ENCODE measurements at places on chromosomes 7 and 10. TPM values are rescaled to one million over a fixed set of nuclear protein-coding genes. Genes with fewer than 3 reads are reported as not detected.

DNA sequence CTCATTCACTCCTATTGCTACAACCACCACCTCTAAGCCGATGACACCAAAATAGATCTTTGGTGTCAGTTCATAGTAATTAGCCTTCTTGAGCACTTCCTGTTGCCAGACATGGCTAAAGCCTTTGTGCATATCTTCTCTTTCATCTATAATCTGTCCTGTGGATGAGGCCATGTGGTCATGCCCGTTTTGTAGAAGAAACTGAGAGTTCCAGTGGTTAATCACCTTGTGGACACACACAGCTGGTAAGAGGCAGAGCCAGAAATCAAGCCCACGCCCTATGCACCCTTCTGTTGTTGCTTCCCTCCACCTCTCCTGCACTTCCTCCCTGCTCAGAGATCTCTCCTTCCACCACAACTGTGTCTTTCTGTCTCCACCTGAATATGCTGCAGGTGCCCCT lies 285.1 kb upstream of the PFKP start:
- no peaks in the 10 kb centered on the region for H3K27me3 ChIP-seq
- H3K4me1 ChIP-seq, result no peaks in the 10 kb centered on the region
- no peak overlapping the region for H3K4me3 ChIP-seq

DNA sequence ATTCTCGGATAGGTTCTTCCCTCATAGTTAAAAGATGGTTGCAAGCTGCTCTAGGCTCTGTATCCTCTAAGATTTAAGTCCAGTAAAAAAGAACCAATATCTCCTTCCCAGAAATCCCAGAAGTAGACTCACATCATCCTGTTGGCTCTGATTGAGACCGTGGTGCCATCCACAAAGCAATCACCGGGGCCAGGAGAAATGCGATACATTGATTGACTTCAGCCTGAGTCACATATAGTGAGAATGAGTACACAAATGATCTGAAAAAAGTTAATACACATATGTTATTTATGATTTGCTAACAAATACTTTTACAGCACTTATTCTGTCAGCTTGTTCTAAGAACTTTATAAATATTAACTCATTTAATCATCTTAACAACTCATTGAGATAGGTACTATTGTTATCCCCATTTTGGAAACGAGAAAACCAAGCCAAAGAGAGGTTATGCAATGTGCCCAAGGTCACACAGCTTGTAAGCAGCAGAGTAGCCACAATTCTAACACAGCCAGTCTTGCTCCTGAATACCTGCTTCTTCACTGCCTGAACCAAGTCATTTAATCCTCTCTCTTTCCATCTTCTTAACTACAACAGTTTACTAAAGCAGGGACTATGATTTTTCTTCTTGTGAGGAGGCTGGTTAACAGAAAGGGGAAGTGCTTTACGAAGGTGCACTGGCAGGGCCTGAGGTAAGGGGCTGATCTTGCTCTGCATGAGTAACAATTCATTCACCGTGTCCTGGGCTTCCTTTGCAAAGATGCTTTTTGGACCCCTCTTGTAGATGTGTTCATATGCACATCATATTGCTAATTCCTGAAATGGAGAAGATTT lies 177.0 kb downstream of the REEP3 start:
- no peaks in the 10 kb centered on the region for H3K36me3 ChIP-seq
- no peak overlapping the region for H3K27ac ChIP-seq
- no peaks in the 10 kb centered on the region for H3K27me3 ChIP-seq

SLIT1 gene
- 1.6 TPM for polyA plus RNA-seq

GRCh38 chr10:17375936-17376584 lies 78.3 kb downstream of the ST8SIA6 start:
- no peaks in the 10 kb centered on the region for H3K27me3 ChIP-seq
- no peaks in the 10 kb centered on the region for H3K36me3 ChIP-seq
- no peak overlapping the region for H3K27ac ChIP-seq
- no peaks in the 10 kb centered on the region for H3K4me1 ChIP-seq
- no peak for DNase-seq

FAM221A gene
- polyA plus RNA-seq, result 12.5 TPM

DNA sequence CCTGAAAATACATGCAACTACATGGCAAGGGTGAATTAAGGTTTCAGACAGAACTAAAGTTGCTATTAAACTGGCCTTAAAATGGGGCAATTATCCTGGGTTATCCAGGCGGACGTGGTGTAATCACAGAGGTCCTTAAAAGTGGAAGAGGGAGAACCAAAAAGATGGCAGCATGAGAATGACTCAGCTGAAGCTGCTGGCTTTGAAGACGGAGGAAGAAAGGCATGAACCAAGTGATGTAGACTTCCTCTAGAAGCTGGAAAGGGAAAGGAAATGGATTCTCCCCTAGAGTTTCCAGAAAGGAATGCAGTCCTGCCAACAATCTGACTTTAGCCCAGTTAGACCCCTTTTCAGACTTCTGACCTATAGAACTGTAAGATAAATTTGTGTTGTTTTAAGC lies 27.0 kb upstream of the UBN2 start:
- H3K27ac ChIP-seq, result no peak overlapping the region
- H3K27me3 ChIP-seq, result no peaks in the 10 kb centered on the region
- DNase-seq, result no peak
- H3K4me1 ChIP-seq, result no peaks in the 10 kb centered on the region
- H3K36me3 ChIP-seq, result no peaks in the 10 kb centered on the region

GPR146 gene
- polyA plus RNA-seq, result 4.0 TPM

DNA sequence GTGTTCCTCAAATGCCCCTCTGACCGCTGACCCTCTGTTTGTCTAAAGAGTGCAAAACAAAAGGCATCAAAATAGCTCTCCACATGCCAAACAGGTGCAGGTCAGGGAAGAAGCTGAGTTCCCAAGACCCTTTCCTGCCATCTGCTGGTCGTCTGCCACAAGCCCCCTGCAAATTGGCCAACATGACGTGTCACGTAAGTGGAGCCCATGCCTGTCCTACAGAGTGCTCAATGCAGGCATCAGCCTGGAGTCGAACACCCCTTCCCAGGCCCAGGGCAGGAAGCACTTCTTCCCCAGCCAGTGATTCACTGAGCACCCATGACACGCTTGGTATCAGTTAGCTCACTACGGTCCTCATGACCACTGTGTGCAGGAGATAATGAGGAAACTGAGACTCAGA lies 14.1 kb downstream of the TMEM72 start:
- no peaks in the 10 kb centered on the region for H3K36me3 ChIP-seq
- no peak overlapping the region for H3K4me3 ChIP-seq
- peaks cover 7% of the 10 kb centered on the region for H3K4me1 ChIP-seq
- no peak overlapping the region for H3K27ac ChIP-seq
- H3K27me3 ChIP-seq, result no peaks in the 10 kb centered on the region

- DNase-seq, result no peak
- H3K36me3 ChIP-seq, result no peaks in the 10 kb centered on the region
- H3K4me1 ChIP-seq, result no peaks in the 10 kb centered on the region
- no peaks in the 10 kb centered on the region for H3K27me3 ChIP-seq
These were observed 165.6 kb downstream of the COL28A1 start for GRCh38 chr7:7370076-7370475.

GRCh38 chr7:82805527-82805960 lies 357.1 kb downstream of the PCLO start:
- H3K4me3 ChIP-seq, result no peak overlapping the region
- H3K36me3 ChIP-seq, result no peaks in the 10 kb centered on the region
- no peaks in the 10 kb centered on the region for H3K4me1 ChIP-seq
- DNase-seq, result no peak

DNA sequence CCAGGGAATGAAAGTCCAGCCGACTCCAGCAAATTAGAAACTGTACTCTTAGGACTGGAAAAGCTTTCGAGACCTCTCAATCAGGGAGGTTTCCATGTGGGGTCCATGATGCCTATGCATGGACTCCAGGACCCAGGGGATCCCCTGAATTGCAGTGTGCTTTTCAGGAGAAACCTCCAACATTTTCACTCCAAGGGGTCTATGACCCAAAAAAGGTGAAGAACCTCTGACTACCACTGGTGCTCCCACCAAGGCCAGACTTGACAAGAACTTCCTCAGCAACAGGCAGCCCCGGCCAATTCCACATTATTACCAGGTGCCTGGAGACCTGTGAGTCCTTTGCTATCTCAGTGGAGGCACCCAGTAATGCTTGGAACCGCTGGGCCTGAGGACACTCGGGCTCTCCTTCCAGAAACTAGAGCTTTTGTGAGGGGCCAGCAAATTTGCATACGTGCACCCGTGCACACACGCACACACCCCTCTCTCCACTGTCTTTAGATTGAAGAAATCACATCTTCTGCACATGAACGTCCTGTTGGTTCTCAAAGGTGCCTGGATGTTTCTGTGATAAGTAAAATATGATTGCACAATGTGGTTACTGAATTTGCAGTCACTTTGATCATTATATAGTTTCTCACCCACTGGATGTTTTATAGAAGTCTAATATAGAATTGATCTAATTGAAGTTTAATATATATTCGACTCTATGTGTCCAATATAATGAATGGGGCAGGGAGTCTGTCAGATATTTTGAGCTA lies 54.7 kb downstream of the SYPL1 start:
- no peaks in the 10 kb centered on the region for H3K36me3 ChIP-seq
- no peak for DNase-seq
- no peaks in the 10 kb centered on the region for H3K4me1 ChIP-seq

DNA sequence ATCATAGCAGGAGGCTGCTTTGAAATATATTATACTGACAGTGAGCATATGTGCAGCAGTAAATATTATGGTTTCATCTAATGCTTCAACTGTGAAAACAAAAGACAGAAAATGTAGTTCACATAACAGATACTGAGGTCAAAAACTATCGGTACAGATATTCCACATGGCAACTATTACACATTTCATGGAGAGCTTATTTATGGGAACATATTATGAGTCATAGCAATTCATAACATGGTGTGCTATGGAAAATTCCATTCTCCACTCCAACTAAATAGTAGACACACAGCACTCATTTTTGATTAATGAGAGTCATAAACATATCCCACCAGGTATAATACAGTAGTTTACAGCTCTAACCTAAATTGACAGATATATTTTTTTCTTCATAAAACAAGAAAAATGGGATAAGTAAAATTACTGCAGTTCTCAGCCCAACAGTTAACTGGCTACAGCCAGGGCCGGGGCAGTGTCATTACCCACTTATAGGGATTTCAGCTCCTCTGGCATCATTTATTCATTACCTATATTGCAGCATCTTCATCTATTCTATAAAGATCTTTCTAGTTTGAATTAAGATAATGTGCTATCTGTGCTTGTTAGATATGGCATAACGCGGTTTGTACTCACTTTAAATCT lies 475.6 kb upstream of the KLF6 start:
- H3K36me3 ChIP-seq, result no peaks in the 10 kb centered on the region
- H3K4me3 ChIP-seq, result no peak overlapping the region
- H3K27ac ChIP-seq, result no peak overlapping the region
- DNase-seq, result no peak
- H3K27me3 ChIP-seq, result no peaks in the 10 kb centered on the region

- H3K27ac ChIP-seq, result no peak overlapping the region
- H3K4me3 ChIP-seq, result no peak overlapping the region
- no peaks in the 10 kb centered on the region for H3K27me3 ChIP-seq
- H3K36me3 ChIP-seq, result no peaks in the 10 kb centered on the region
- no peak for DNase-seq
These were observed 66.2 kb upstream of the NME8 start for GRCh38 chr7:37782166-37782565.

IKZF1 gene
- 4.5 TPM for polyA plus RNA-seq

DNA sequence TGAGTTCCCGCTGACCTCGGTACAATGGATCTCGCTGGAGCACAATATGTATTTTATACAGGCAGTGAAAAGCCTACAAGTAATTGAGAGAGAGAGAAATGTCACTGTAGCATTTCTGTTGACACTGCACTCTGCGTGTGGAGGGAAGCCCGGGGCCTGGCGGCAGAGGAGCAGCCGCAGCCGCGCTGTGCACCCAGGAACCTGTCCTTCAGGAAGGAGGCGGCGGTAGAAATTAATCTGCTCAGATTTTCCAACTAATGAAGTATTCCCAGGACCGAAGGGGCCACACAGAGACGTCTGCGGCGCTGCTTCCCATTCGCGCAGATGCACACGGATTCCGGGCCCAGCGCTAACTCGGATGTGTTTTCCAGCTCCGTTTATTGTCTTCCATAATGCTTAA lies 170.1 kb downstream of the EBF3 start:
- H3K36me3 ChIP-seq, result no peaks in the 10 kb centered on the region
- DNase-seq, result no peak
- H3K27ac ChIP-seq, result no peak overlapping the region
- no peaks in the 10 kb centered on the region for H3K4me1 ChIP-seq

AGR2 gene
- polyA plus RNA-seq, result 527 TPM

CYP2E1 gene
- polyA plus RNA-seq, result 1.3 TPM

MMD2 gene
- polyA plus RNA-seq, result 0.24 TPM

DNA sequence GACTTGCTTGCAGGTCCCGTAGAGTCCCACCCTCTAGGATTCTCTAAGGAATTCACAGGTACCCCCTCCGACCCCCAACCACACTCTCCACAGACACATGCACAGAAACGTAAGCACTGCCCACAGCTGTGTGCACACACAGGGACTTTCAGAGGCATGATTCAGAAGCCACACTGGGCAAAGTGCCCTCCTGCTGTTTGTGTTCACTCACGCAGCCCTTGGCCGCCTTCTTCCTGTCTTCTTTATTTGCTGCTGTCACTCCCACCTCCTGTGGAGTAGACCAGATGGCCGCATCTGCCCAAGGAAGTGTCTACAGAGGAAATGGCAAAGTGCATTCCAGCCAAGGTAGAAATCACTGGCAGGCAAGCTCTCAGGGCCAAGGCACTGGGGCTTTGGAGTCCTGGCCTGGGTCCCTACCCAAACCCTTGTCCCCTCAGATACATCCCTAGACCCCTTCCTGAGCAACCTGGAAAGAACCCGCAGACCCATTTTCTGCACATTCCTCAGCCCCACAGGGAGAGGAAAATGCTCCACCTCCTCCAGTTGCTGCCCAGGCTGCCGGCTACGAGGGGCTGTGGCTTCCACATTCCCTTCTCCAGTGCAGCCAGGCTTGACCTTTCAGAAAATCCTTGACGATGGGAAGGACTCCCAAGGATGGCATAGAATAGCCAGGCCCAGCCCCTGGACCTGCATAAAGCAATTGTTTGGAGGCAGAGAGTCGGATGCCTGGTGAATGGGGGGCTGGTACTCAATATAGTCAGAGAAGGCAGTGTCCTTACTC lies 21.6 kb upstream of the GIMAP8 start:
- no peaks in the 10 kb centered on the region for H3K4me1 ChIP-seq
- no peak overlapping the region for H3K4me3 ChIP-seq
- no peaks in the 10 kb centered on the region for H3K36me3 ChIP-seq
- H3K27me3 ChIP-seq, result peaks cover under 1% of the 10 kb centered on the region
- H3K27ac ChIP-seq, result no peak overlapping the region

DNA sequence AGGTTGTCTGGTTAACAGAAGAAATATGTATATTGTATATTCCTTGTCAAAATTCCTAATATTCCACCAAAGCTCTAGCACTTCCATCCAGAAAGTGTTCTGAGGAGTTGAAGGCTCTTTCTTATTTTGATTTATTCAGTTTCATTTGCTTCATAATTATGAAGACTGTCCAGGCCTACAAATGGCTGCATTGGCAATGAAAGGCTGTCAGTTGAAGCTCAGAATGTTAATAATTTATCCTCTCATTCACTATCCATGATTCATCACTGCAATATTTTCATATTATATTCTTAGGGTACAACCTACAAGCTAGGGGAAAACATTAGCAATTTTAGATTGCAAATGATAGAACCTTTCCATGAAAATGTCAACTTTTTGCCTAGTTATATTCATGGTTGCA lies 57.3 kb downstream of the ARID5B start:
- no peaks in the 10 kb centered on the region for H3K27me3 ChIP-seq
- H3K4me3 ChIP-seq, result no peak overlapping the region
- H3K27ac ChIP-seq, result no peak overlapping the region
- H3K36me3 ChIP-seq, result peaks cover 7% of the 10 kb centered on the region
- DNase-seq, result no peak

GRCh38 chr7:134210976-134211663 lies 84.0 kb downstream of the LRGUK start:
- no peaks in the 10 kb centered on the region for H3K27me3 ChIP-seq
- no peak for DNase-seq
- no peak overlapping the region for H3K4me3 ChIP-seq
- no peaks in the 10 kb centered on the region for H3K4me1 ChIP-seq

ZNF25 gene
- 7.0 TPM for polyA plus RNA-seq

PTF1A gene
- not detected for polyA plus RNA-seq
